Stimulated activated CD4-positive, alpha-beta T cell treated with anti-CD3 and anti-CD28 coated beads, Interleukin-15, amount 100 ng/mL, for 1 hour (primary cell): ENCODE measurements at places on chromosomes 1 and 21.

GRCh38 chr1:246157516-246157915, 349.6 kb downstream of the SMYD3 start:
- DNase-seq = no peak

- no peak for DNase-seq
Observed at GRCh38 chr1:25863486-25864262, 4.4 kb upstream of the AUNIP start.

- DNase-seq = no peak
Observed at GRCh38 chr1:205488074-205488723, 16.3 kb upstream of the CDK18 start.

GRCh38 chr1:234928642-234929041, 200.0 kb downstream of the TOMM20 start:
- no peak for DNase-seq

GRCh38 chr1:228063251-228064191, 19.0 kb upstream of the ARF1 start:
- DNase-seq = no peak

GRCh38 chr1:21308847-21309652, 18.8 kb upstream of the ECE1 start:
- no peak for DNase-seq

GRCh38 chr1:223811634-223812101, 34.1 kb downstream of the TP53BP2 start:
- no peak for DNase-seq
